ENCODE measurements at places on chromosomes 12 and 14. TPM values are rescaled to one million over a fixed set of nuclear protein-coding genes. Genes with fewer than 3 reads are reported as not detected.

Gene MYF5
- 0.10 TPM for polyA plus RNA-seq

Gene RTL1
- polyA plus RNA-seq: 0.18 TPM

Gene KRT73
- 2.2 TPM for polyA plus RNA-seq

Gene MYF6
- not detected for polyA plus RNA-seq

Gene ERP27
- polyA plus RNA-seq: not detected

Gene TAS2R20
- polyA plus RNA-seq: 0.15 TPM

DNA sequence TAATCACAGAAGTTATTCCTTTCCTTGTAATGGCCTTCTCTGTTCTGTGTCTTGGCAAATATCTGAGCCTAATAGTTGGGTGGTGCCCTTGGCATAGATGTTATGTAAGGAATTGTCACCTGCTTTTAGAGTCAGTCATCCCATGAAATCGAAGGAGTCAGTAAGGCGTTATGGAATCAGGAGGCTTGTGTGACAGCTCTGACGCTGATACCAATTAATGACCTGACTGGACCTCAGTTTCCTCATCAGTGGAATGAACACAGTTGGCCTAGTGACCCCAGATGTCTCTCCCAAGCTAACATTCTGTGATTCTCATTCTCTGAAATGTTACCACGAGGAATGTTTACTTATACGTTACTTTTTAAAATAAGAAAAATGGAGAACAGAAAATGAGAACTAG is 32.1 kb downstream of the TXNRD1 start:
- DNase-seq: no peak

GRCh38 chr12:41968599-41968998 is 176.1 kb downstream of the GXYLT1 start:
- DNase-seq: no peak

DNA sequence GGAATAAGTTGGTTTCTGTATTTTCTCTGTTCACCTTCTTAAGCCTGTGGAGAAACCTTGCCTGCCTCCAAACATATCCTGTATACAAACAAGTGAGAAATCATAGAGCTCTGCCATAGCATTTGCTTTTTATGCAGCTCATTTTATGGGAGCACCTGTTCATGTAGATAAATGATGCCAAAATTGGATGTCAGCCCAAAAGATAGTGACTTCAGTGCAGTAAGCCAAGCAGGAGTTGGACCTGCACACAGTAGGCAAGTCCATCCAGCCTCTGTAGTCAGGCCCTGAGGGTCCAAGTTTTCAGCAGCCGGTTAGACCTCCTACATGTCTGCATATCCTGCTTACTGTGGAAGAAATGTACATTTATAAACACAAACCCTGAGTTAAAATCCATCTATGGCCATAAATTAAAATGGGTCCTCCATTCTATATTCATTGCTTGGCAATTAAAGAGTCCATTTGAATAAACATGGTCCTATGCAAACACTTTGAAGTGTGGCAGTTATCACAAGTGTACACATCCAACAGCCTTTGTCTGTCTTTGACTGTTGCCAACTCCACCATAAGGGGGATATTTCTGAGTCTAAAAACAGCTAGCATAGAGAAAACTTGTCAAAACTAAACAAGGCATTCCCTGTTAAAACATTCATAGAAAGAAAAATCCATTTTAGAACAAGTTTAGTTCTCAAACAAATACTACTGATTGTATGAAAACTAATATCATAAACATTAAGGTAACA is 847.8 kb downstream of the RPS29 start:
- no peak for DNase-seq

GRCh38 chr12:131098178-131098981 is 144.7 kb downstream of the ADGRD1 start:
- no peak for DNase-seq

GRCh38 chr14:30559638-30560091 is 707 bp downstream of the G2E3 start:
- peak; percentile 50 for DNase-seq

DNA sequence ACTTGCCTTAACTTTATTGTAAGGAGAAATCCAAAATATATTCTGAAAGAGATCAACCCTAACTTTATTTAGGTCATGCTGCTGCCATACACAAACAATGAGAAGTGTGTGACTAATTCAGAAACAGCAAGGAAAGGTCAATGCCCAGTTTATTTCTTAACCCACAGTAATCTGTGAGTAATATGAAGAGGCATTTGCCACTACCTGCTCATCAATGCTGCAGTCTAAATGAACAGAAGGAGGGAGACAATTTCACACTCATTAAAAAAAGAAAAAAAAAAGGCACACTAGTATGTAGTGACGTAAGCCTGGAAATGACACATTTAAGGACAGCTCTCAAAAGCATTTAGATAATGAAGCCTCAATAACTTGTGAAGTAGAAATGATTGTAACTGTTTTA is 90.5 kb upstream of the FOXN3 start:
- DNase-seq: no peak

DNA sequence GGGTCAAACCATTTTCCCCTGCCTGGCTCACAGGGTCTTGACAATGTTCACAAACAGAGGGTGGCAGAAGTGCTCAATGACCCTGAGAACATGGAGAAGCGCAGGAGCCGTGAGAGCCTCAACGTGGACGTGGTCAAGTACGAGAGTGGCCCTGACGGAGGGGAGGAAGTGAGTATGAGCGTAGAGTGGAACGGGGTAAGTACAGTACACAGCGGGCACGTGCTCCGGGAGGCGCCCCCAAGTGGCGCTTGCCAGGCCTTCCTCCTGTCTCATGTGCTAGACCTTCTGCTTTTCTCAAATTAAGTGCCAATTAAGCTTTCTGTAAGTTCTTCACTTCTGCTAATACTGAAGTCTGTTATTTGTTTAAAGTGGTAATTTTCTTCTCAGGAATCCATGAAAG is 35.9 kb downstream of the XRCC3 start:
- DNase-seq: peak; percentile 11

DNA sequence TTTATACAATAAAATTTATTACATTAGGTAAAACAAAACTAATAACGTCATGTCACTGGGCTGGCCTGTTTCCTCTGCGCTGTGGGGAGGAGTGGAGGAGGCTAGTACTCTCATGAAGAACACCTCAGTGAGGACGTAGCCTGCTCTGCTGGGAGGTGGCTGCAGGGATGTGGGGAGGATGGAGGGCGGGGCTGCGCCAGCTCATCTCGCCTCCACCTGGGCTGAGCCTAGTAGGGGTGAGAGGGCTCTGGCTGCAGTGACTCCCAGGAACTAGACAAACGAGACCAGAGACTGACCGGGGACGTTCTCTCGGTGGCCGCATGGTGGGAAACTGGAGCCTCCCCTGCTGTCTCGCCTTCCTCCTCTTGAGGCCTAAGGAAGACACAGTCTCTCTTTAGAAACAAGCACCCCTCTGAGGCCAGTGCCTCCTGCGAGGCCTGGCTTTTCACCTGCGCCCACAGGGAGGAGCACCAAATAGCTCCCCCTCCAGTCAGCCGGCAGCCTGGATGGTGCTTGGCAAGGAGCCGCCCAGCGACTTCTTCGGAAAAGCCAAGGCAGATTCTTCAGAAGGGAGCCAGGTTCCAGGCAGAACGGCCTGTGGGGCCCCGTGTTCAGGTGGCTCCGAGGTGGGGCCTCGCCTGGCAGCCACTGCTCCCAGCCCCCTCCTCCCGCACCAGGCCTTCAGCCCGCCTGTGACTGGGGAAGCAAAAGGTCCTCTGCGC is 62.4 kb downstream of the PLEKHG3 start:
- DNase-seq: no peak
